Stimulated activated CD4-positive, alpha-beta T cell treated with anti-CD3 and anti-CD28 coated beads, Interleukin-1b, Interleukin-23, amount 100 ng/mL, for 24 hours (primary cell): ENCODE measurements at places on chromosomes 4 and X.
A peak's percentile ranks its signal among the peaks of the same experiment; 100 is the strongest.

DNA sequence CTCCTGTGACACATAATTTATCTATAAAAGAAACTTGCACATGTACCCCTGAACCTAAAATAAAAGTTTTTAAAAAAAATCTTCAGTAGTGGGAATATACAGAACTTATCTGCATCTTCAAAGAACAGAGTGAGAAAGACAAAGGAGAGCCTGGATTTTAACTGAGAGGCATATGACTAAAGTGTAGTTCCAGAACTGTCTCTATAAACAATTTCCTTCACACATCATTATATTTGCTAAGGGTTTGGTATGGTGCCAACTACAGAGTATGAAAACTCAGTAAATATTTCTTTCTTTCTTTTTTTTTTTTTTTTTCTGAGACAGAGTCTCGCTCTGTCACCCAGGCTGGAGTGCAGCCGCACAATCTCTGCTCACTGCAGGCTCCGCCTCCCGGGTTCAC lies 49.9 kb upstream of the NFKB1 start:
- DNase-seq: no peak

DNA sequence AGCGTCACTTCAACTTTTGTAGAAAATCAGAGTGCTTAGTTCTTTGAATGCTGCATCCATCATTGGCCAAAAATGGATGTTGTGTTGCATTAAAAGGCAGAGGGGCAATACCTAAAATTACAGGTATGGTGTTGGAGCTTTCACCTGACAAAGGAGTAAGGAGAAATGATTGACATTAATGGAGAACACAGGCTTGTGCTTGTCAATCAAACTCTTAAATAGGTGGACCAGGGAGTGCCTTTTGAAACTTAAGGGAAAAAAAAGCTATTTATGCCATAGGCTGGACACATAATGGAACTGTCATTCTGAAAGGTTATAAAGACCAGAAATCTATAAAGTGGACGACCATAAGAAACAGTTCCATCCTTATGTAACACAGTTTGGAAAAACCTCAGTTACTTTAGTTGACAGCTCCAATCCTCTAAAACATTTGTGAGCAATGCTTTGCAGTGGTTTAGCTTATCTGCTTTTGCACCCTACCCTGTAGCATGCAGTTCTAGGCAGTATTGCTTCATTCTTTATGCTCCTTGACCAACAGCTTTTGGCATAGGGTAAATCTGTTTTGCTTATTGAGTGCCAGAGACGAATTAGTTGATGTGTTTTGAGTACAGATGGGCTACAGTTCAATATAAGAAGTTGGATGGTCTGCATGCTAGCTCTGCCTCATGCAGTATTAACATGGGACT lies 2.4 kb downstream of the HADH start:
- no peak for DNase-seq

DNA sequence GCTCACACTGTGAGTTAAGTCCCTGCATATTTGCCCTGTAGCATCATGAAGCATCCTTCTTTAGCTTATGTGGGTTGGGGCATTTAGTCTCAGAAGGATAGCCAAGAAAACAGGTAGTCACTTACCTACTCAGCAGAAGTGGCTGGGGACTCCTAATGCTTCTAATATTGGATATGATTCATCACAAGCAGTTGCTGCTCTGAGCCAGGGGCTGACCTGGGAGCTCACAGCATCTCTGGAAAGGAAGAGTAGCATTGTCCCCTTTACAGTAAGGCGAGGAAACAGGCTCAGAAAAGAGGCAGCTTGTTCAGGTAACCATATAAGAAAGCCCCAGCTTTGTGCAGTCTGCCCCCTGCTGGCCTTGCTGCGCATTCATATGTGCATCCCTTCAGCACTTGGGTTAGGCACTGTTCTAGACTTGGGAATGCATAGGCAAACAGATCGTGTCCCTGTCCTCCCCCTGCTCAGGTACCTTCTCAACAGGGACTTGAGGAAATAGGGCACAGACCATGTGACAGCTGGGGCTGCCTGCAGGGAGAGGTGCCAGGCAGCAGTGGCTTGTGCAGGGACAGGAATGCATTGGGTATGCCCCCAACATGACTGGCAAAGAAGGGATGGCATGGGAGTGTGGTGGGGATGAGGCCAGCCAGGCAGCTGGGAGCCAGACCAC lies 35.7 kb upstream of the TBC1D14 start:
- DNase-seq: peak; percentile 70

DNA sequence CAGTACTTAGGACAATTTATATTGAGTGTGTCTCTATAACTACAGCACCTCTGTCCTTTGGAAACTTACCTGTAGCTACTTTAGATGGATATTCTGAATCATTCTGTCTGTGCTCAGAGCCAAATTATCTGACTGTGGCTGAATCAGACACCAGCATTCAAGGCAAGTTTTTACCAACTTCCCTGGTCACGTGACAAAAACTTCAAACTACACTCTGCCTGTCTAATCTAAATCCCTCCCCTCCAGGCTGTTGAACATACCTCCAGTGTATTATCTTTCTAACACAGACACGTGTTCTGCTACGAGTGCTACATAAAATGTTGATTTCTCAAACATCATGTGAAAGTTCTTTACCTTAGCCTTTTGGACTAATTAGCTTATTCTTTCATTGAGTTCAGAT lies 641.2 kb upstream of the CPEB2 start:
- DNase-seq: no peak

DNA sequence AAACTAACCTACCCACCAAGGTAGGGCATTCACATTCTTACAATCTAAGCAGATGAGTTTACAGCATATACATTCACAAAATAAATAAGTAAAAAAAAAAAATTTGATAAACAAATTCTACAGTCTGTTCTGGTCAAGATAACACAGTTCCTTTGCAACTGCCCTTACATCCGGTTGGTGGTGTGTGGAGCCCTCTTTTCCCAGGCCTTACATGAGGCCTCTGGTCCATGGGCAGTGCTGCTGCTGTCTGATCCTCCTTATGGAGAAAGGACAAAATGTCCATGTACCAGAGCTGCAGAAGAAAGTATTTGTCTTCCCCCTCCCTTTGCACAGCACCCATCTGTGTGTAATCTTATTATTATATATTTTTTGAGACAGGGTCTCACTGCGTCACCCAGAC lies 2.2 kb upstream of the SEPTIN11 start:
- DNase-seq: no peak

DNA sequence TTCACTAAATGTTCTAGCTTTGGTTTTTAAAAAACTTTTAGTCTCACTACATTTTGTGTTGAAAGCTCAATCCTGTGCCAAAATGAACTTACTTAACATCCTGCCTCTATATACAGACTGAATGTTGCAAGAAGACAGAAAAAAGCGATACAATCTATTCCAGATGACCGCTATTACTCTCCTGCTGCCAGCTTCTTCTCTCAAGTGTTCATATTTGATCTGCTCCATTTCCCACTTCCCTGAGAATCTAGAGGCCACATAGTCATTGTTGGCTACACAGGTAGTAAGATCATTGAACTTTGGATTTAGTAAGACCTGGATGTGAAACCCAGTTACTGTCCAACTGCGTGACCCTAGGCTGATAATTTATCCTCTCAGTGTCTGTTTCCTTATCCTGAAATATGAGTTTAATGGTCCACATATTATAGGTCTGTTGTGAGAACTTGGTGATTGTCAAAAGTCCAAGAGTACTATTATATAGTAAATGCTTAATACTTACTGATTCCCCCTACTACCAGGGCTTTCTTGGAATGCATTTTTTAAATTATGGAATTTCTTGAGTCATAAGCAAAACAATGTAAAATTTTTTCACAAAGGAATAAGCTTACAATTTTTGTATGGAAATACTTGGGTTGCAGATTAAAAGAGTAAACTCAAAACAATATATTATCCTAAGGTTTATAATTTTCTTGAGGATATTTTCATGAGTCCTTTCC lies 976.8 kb upstream of the ADGRL3 start:
- no peak for DNase-seq

DNA sequence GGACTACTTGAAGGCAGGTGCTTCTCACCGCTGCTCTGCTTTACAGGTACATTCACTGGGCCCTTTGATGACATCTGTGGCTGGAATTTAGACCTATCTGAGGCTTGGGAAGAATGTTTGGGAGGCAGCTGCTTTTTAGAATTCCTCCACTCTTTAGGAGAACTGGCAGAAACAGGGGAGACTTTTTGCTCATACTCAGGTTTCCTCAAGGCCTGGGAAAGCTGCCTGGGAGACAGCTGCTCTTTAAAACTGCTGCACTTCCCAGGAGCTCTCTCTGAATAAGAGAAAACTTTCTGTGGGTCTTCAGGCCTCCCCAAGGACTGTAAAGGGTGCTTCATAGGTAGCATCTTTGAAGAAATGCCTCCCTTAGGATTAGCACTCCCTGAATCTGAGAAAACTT lies 14.3 kb downstream of the CT47C1 start:
- DNase-seq: no peak

DNA sequence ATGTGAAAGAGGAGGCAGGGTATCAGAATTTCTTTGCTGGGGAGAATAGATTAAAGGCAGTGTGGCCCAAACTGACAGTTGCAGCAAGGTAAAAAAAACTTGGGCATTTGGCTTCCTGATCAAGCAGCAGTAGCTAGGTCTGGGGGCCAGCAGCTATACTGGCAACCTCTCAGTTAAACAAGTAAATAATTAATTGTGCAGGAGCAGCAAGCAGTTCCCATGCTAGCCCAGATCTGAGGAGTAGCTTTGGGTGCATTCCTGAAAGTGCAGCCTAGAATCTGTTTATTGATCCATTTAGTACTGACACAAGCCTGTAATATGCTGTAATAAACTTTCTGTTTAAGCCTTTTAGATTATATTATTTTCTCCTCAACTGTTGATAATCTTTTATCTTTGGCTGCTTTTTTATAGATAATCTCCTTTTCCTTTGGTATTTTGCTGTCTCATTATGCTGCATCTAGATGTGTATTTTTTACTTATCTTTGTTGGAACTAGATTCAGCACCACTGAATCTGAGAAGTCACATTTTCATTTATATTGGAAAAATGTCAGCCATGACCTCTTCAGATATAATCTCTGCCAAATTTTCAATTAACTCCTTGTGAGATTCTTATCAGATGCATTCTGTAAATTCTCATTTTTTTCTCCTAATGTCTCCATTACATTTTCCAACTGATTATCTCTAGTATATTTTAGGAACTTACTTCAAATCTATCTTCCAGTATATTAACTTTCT lies 276.3 kb downstream of the STPG2 start:
- DNase-seq: no peak

DNA sequence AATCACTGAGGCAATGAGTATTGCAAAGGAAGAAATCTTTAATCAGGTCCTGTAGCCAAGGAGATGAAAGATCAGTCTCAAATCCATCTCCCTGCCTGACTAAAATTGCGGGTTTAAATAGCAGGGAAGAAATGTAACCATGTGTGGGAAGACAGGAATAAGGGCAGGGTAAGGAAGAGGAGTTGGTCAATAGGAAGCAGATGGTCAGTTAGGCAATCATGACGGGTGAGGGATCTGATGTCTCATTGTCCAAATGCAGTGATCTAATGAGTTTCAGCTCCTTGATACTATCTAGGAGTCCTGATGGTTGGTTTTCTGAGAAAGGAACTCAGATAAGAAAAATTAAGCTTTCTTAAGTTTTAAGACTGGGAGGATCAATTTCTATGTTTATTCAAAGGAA lies 200.8 kb downstream of the SPATA18 start:
- DNase-seq: no peak

DNA sequence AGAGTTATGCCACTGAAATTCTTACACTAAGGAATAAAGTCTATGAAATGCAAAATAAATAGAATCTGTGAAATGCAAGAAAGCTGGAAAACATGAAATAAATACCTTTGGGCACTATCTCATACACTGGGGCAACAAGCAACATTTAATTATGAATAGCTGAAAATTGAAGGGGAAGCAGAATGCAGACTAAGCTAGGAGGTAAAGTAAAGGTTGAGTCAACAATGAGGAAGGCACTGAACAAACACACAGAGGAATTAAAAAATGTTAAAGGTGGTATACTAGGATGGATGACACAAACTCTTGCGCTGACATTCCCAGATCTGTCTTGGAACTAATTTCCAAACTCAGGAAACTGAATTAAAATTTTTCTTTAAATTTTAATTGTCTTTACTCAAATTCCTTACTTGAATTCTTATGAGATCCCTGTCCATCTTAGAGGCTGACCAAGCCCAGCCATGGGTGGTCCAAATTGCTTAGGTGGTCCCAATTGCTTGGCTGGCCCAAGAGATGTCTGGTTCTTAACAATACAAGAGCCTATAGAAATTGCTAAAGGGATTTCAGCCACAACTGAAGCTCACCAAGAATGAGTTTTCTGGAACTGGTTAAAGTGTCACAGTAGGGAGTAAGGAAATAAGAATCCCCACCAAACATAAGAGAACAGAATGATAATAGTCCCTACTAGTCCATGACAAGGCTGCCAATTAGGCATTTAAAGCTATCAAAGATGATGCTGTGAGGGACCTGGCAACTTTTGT lies 41.3 kb upstream of the ZCCHC13 start:
- no peak for DNase-seq

- DNase-seq: no peak
These were observed 6.5 kb downstream of the SPP1 start for GRCh38 chr4:87982036-87982435.

DNA sequence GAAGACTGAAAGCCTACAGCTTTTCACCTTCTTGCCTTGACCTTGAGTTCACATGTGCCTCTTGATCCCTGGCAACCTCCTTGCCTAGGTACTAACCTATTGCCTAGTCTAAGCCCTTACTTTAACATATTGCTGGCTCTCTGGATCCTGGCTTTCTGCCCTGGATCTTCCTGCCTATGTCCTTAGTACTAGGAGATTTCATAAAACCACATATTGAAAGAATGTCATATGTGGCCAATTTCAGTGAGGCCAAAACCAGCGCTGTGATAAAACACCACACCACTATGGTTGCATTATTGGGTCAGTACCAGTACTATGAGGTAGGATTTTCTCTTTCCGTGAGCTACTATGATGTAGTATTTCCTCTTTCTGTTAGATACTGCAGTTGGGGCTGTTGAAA lies 80.4 kb downstream of the CT47B1 start:
- DNase-seq: no peak

DNA sequence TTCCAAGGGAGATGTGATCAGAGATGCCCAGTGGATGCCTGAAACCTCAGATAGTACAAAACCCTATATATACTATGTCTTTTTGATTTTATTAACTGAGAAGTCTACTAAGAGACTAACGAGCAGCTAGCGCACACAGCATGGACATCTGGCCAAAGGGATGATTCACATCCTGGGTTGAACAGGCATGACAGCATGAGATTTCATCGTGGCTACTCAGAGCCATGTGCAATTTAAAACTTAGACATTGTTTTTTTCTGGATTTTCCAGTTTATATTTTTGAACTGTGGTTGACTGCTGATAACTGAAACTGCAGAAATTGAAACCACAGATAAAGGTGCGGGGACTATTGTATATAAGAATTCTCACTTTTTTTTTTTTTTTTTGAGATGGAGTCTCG lies 2252.9 kb upstream of the AGA start:
- DNase-seq: no peak
